ENCODE measurements at places on chromosomes 16 and 17. TPM values are rescaled to one million over a fixed set of nuclear protein-coding genes. Genes with fewer than 3 reads are reported as not detected.
A peak's percentile ranks its signal among the peaks of the same experiment; 100 is the strongest.

DNA sequence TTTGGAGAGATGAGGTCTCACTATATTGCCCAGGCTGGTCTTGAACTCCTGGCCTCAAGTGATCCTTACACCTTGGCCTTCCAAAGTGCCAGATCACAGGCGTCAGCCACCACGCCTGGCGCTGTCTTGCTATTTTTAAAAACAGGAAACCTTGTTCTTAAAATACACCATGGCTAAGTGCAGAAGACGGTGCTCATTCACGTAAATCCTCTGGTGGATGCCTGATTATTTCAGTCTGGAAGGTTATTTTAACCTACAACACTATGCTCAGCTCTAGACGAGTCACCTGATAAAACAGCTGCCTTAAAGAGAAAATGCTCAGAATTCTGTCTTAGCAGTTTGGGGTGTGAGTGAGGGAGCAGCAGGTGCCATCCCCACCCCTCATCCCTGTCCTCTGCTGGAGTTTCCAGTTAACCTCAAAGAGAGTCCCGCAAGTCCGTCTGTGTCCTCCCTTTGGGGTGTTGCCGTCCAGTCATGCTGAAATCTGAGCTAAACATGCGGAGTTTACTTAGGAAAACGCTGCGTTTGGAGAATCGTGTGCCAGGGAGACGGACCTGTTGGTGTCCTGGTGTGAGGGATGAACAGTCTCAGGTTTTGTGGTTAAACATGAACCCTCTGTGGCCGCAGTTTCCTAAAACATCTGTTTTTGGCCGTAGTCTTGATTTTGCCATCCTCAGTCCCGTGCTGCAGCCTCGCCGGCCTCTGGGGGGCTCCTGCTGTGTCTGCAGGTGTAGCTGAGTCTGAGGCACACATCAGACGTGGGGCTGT, 17.1 kb downstream of the SPG7 start:
- DNase-seq, result no peak

DNA sequence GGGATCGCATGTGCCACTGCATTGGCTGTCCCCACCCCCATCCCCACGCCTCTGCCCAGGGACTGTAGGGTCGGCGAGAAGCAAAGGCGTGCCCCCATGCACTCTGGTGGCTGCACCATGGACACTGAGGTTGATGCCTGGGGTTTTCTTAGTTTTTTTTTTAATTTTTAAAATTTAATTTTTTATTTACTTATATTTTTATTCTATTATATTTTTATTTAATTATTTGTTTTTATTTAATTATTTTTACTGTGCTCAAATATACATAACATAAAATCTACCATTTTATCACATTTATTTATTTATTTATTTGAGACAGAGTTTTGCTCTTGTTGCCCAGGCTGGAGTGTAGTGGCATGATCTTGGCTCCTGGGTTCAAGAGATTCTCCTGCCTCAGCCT, 57.4 kb downstream of the SOCS3 start:
- DNase-seq, result no peak

DNA sequence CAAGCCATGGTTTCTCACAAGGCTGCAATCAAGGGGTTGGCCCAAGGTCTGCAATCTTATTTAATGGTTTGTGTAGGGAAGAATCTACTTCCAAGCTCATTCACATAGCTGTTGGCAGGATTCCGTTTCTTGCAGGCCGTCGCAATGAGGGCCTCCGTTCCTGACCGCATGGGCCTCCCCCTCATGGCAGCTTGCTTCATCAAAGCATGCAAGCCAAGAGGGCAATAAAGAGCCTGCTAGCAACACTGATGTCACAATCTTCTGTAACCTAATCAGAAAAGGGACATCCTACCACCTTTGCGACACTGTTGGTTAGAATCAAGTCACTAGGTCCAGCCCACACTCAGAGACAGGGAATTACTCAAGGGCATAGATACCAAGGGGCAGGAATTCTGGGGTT, 95.5 kb downstream of the CCT6B start:
- no peak for DNase-seq

DNA sequence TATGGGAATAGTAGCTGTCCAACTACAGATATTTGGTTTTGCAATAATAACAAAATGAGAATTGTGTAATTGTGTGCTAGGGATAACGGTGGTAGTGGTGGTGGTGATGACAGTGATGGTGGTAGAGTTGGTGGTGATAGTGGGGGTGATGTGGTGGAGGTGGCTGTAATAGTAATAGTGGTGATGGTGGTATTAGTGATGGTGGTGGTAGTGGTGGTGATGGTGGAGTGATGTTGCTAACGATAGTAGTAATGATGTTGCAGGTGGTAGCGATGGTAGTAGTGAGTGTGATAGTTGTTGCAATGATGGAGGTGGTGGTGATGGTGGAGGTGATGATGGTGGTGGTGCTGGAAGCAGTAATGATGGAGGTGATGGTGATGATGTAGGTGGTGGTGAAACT, 94.4 kb downstream of the HS3ST3B1 start:
- DNase-seq, result no peak

DNA sequence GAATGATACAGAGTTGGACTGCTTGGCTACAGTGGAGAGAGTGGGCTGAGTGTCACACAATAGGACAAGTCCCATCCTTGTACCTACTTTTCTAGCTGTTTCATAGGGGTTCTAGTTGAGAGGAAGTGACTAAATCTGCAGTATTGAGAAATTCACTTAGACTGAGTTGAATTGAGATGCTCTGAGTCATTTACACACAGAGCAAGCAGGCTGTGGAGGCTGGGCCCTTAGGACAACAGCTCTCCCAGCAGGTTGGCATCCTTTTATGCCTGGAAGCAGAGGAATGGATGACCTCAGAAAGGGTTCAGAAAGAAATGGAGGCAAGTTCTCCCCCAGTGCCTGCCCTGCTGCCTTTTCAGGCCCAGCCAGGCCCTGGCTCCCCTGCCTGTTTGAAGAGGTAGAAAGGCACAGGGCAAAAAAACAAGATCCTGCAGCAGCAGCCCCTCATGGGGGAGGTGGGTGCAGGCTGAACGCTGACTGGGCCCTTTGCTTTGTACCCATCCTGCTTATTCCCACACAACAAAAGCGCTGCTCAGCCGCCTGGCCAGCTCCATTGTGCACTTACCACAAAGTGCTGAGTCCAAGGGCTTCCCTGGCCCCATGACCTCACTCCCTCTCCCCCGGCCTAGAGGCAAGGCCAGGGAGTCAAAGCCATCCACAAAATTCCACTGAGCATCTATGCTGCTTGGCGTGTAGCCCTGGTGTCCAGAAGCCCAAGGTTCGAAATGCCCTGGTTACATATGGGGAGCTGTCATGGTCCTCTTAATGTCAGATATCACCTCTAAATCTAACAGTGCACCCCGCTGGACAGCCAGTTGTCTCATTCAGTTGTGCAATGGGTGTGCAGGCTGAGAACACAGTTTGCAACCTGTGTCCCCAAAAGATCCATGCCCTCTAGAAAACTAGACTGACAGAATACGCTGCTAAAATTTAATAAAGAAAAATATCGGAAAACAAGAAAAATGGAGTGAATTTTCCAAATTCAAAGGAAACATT, 5.4 kb upstream of the CRYBA1 start:
- DNase-seq, result peak; percentile 99

DNA sequence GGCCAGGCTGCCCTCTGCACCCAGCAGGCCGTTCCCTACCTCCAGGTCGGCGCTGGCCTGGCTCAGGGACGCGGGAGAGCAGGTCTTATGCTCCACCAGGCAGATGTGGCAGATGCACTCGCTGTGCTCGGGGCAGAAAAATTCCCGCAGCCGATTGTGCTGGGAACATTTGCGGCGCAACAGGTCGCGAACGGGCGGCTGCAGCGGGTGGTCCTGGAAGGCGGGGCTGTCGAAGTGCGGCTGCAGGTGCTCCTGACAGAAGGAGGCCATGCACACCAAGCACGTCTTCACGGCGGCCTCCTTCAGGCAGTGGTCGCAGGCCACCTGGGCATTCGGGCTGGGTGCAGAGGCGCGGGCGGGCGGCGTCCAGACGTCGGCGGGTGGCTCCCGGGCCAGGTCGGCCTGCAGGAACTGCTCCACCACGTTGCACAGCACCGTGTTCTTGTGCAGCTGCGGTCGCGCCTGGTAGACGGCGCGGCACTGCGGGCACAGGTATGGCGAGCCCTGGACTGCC, 439 bp downstream of the TRIM25 start:
- DNase-seq, result peak; percentile 58

GRCh38 chr17:17108451-17109049, 66.3 kb downstream of the MPRIP start:
- peak; percentile 21 for DNase-seq

- no peak for DNase-seq
Observed at GRCh38 chr17:18378205-18378505, 577 bp downstream of the EVPLL start.

GRCh38 chr16:53926209-53926608, 222.3 kb downstream of the FTO start:
- DNase-seq, result no peak

- no peak for DNase-seq
Observed at GRCh38 chr16:4178468-4179010, 62.3 kb upstream of the ADCY9 start.

- no peak for DNase-seq
Observed at GRCh38 chr16:82459580-82460256, 167.1 kb upstream of the CDH13 start.

GRCh38 chr16:4465977-4466779, 8.2 kb downstream of the NMRAL1 start:
- DNase-seq, result no peak

GRCh38 chr16:69848637-69849545, 86.8 kb downstream of the WWP2 start:
- DNase-seq, result peak; percentile 97

- peak; percentile 33 for DNase-seq
Observed at GRCh38 chr17:82702231-82702927, 3.9 kb upstream of the RAB40B start.

DNA sequence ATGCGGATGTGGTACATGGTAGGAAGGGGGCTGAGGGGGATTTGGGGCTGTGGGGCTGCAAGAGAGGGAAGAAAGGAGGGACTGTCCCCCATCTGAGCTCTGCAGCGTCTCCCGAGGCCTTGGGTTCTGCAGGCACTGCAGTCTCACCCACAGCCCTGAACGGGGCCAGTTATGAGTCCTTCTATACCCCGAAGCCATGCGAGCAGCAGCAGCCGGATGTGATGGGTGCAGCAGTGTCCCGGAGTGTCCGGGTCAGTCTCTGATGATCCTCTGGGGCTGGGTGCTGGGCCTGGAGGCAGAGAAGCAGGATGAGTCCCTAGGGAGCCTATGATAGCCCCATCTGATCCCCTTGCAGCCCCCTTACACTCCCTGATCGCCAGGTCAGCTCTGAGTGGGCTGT, 41.5 kb downstream of the CPNE2 start:
- no peak for DNase-seq

GRCh38 chr17:16085066-16085699, 85.6 kb downstream of the TTC19 start:
- DNase-seq, result peak; percentile 71

DNA sequence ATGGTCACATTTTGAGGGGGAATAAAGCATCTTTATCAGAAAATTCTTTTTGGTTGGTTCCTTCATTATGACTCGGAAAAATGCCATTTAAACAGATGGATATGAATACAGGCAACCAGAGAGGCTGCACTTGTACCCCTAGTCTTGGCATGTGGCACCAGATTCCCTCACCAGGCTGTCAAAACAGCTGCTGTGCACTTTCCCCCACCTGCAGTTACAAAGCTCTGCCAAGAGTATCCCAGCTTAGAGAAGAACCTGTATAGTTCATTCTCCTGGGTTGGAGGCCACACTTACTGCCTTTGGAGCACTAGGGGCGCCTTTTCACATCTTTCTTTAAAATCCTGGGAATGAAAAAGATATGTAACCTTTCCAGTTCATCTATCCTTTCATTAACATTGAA, 190.3 kb downstream of the KIF2B start:
- no peak for DNase-seq

- DNase-seq, result no peak
Observed at GRCh38 chr17:48760411-48760810, 31.9 kb upstream of the HOXB13 start.

DNA sequence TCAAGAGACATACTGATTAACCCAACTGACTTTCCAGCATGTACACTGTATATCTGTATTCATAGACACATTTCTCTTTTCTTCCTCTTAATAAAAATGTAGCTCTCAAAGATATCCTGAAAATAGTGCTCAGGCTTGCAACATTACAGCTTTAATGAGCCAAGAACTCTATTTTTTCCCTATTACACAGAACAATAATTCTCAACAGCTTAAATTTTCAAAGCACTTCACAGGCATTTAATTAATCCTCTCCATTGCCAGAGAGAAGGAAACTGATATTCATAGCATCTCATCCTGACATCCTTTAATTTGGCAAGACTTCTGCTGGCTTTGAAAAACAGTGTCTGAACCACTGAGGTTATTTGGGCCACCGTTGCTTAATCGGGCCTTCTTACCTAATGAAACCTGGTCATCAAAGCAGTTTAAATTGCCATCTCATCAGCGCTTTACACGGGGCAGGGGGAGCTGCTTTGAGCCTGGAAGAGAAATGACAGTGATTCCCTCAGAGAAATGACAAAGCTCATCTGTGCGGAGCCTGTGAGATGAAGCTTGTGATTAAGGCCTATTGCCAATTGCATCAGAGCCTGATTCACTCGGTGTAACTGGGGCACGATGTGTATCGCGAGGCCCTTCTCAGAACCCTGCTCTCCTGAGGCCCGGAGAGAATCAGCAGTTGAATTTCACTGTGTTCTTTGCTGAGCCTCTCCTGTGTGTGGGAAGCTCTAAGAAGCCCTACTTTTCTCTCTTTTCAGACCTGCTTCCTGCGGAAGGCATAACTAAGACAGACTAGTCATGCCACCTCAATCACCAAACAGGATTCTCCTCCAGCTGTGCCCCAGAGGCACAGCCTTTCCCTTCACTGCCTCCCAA, 8.5 kb upstream of the SIAH1 start:
- DNase-seq, result peak; percentile 96

DNA sequence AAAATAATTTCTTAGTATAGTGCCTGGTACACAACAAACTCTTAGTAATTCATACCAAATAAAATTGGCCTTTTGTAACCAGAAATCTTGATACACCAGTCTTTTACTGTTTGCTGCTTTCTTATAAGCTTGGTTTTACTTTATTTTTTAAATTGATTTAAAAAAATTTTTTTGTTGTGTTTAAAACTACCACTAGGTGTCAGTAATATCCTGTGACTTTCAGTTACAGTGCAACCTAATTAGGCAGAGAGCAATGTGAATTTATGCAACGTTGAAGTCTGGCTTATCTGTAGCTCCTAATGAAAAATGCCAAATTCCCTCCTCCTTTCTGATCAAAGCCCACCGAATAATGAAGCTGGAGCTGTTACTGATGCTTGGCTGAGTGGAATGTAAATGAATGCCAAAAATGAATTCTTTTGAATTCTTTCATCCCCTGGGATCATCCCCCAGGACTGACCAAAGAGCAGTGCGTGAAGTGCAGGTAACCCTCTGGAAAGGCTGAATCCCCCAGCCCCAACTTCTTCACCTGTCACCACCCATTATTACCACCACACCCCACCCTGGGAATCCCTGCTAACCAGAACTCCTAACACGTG, 3.8 kb downstream of the ERCC4 start:
- peak; percentile 74 for DNase-seq

- no peak for DNase-seq
Observed at GRCh38 chr17:40621578-40621977, 26.0 kb downstream of the SMARCE1 start.

The SLFN12L gene
- total RNA-seq, result 0.11 TPM

The RPH3AL gene
- total RNA-seq, result 13.4 TPM

The SGCA gene
- not detected for total RNA-seq

The CA5A gene
- total RNA-seq, result not detected

The MSL1 gene
- total RNA-seq, result 45.3 TPM

The IL34 gene
- total RNA-seq, result not detected

The PTX4 gene
- total RNA-seq, result not detected

The ODAD4 gene
- 0.25 TPM for total RNA-seq

The EVI2B gene
- total RNA-seq, result not detected

The ANTKMT gene
- 34.8 TPM for total RNA-seq

The NOG gene
- total RNA-seq, result 6.7 TPM

The GID4 gene
- total RNA-seq, result 10.2 TPM

The SPAG5 gene
- 14.0 TPM for total RNA-seq
